Activated CD4-positive, alpha-beta T cell treated with anti-CD3 and anti-CD28 coated beads for 1 hour (primary cell): ENCODE measurements at places on chromosomes 12 and 14.

DNA sequence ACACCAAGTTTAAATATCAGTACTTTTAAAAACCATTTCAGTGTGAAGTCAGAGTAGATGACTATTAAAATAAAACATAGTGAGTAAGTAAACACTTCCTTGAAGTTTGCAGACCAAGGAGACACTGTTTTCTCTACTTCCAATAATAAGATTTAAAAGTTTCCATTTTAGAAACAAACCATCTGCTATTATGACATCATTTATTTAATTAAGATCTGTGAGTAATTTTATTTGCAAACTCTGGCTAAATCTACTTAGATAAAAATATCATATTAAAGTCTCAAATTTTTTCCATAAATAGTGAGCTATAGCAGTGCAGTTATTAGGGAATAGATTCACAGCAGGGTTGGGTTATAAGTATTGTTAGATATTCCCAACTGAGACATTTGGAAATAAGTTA lies 1267.0 kb upstream of the FLRT2 start:
- no peak for DNase-seq

GRCh38 chr12:47808574-47809365 lies 10.9 kb downstream of the HDAC7 start:
- no peak for DNase-seq

GRCh38 chr12:104276273-104277131 lies 27.0 kb upstream of the EID3 start:
- DNase-seq = no peak

DNA sequence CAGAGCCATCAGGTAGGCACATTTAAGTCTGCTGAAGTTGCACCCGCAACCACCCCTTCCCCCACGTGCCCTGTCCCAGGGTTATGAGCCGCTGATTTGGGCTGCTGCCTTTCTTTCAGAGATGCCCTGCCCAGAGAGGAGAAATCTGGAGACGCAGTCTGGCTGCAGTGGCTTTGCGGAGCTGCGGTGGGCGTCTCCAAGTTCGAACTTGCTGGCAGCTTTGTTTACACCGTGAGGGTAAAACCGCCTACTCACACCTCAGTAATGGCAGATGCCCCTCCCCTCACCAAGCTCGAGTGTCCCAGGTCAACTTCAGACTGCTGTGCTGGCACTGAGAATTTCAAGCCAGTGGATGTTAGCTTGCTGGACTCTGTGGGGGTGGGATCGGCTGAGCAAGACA lies 14.7 kb downstream of the PTCSC3 start:
- DNase-seq = no peak

DNA sequence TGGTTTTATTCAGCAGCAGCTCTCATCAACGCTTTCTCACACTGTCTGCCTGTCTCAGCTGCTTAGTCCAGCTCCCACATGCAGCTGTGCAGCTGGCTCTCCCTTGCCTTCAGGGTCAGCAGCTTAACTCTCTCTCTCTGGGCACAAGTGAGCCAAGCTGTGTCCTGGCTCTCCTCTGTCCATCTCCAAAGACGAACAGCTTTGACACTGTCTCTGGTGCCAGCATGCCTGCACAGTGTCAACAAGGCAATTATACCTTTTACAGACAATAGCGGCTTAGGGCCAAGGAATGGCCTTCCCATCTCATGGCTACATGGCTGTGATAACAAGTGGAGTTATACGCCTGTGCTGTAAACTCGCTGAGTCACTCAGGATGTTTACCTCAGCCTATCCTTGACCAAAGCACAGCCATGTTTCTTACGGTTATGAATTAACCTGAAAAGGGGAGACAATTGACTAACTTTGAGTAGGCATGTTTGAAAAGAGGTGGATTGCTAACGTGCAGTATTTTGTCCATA lies 38.4 kb upstream of the MANSC4 start:
- no peak for DNase-seq

DNA sequence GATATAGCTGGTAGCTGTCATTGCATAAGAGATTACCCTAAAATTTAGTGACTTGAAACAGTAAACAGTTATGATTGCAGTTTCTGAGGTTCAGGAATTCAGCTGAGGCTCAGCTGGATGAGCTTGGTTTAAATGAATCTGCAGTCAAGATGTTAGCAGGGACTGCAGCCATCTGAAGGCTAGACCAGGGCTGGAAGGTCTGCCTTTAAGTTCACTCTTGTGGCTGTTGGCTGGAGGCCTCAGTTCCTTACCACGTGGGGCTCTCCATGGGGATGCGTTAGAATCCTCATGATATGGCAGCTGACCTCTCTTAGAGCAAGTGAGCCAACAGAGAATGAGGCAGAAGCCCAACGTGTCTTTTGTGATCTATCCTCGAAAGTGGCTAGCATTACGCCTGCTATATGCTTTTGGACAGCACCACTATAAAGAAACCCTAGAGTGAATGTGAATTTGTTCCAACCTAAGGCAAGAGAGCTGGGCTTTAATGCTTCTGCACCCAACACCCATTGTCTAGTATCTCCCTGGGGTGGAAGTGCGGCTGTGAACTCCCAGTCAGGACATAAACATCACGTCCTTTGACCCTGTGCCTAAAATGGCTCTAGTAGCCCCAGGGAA lies 26.0 kb downstream of the HSPB8 start:
- no peak for DNase-seq

- no peak for DNase-seq
Observed at GRCh38 chr12:110732572-110732971, 10.1 kb downstream of the PPP1CC start.

DNA sequence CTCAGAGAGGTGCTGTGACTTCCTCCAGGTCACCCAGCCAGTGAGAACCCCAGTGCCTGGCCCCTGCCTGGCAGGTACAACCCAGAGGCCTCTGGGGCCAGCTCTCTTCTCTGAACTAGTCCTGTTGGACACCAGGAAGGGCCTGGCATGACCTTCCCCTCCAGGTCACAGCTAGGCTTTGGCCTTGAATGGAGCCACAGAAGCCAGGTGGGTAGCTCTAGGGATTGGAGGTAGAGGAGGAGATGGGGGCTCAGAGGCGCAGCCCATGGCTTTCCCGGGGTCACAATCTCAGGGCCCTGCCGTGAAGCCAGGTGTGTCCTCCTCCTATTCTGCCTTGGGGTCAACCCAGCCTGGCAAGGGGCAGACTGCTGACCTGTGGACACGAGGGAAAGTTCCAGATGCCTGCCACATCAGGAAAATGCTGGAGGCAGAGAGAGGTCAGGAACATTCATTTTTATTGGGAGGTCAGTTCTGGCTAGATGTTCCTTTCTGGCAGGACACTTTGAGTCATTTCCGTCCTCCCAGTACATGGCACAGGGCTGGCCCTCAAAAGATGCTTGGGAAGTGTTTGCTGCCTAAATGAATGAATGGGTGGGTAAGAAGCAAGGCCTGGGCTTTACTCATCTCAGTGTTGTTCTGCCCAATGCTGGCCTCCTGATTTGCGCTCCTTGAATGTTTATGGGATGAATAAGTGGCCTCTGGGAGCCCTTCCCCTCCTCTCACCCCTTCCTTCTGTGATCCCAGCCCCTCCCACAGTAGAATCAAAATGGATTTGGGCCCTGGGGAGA lies 25.4 kb downstream of the FAM222A start:
- DNase-seq = no peak

DNA sequence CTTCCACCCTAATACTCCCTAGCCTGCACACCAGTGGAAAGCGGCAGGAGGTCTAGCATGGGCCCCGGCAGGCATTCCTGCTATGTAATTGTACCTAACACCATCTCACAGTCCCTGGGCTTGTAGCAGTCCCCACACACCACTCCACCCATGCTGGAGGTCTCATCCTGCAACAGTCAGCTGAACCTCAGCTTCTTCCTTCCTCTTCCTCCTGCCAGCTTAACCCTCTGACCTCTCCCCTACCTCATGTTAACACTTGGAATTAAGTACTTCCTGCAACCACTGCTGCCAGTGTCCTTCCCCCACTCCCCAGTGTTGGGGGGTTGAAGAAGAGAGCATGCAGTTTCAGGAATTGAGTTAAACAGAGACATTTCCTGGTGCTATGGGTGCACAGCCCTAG lies 7.6 kb downstream of the ADCY4 start:
- no peak for DNase-seq

DNA sequence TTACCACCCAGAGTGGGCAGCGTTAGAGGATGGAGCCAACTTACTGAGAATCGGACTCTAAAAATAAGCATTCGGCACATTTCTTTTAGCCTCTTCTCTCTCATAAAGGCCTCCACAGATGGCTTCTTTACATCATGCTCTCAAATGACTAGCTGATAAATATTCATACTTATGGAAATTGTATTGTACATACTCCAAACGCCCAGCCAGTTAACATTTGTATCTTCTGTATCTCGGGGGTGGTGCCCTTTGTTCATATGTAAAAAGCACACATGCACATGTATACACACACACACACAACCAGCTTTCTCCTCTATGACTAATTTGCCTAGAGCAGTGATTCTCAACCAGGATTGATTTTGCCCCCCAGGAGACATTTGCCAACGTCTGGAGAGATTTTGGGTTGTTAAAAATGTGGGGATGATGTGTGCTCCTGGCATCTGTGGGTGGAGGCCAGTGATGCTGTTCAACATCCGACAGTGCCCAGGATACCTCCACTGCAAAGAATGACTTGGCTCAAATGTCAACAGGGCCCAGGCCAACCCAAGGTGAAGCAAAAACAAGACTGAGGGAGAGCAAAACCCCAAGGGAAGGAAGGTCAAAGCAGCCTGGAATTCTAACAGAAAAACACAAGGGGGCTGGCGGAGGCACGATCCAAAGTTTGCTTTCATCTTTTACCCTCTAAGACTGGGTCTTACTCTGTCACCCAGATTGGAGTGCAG lies 15.2 kb upstream of the CDK2AP1 start:
- no peak for DNase-seq

DNA sequence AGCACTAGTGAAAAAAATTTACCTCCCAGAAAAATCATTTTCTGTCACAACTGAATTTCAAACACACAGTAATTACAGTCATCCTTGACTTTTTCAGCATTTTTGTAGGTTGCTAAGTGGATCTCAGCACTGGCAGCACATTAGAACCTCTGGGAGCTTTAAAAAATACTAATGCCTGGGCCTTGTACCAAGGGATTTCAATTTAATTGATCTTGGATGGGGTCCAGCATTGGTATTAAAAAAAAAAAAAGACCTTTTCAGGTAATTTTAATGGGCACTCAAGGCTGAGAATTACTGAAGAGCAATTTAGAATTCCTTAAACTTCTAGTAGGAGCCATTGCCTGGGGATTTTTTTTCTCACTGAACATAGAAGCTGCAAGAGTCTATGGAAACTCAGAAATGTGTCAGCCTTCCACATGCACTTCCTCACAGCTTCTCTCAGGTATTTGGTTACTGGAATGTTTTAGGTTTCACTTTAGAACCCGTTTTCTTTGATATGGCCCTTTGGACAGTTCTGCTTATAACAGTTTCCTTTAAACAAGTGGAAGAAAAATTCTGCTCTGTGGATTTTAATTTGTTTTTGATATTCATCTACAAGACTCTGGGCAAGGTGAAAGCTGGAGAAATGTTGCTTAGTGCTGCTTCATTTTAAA lies 88.5 kb upstream of the DACT1 start:
- no peak for DNase-seq

DNA sequence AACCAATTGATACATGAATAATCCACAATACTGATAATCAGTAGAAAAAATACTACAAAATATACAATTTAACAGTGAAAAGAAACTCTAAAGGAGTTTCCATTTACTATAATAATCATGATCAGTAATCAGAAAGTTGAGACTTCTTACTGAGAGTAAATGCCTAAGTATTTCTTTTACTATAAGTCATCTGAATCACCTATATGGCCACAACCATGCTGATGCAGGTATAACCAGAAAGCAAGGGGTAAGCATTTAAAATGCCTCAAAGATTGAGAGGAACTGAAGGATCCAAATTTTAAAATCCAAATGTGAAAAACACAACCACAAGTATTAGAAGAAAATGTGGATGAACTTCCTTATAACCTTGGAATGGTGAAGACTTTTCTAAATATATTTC lies 23.4 kb downstream of the CDK17 start:
- DNase-seq = no peak

DNA sequence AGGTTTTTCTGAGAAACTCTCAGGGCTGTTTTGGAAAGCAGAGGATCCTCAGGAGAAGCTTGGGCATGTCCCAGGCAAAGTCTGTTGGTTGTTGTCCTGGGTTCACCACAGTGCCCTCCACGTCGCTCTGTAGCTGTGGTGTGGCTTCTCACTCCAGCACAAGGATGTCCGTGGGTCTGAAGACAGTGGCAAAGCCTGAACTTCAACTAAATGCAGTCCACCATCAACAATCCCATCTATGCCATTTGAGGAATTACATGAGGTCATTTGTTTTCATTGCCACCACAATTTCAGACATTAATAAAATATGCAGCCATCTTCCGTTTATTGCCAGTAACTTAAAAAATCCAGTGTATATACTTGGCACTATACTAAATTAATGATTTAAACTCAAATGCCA lies 272.1 kb downstream of the LRIG3 start:
- DNase-seq = no peak

- no peak for DNase-seq
Observed at GRCh38 chr14:79587875-79588274, 623.4 kb downstream of the DIO2 start.

- no peak for DNase-seq
Observed at GRCh38 chr14:79514700-79515099, 696.6 kb downstream of the DIO2 start.

DNA sequence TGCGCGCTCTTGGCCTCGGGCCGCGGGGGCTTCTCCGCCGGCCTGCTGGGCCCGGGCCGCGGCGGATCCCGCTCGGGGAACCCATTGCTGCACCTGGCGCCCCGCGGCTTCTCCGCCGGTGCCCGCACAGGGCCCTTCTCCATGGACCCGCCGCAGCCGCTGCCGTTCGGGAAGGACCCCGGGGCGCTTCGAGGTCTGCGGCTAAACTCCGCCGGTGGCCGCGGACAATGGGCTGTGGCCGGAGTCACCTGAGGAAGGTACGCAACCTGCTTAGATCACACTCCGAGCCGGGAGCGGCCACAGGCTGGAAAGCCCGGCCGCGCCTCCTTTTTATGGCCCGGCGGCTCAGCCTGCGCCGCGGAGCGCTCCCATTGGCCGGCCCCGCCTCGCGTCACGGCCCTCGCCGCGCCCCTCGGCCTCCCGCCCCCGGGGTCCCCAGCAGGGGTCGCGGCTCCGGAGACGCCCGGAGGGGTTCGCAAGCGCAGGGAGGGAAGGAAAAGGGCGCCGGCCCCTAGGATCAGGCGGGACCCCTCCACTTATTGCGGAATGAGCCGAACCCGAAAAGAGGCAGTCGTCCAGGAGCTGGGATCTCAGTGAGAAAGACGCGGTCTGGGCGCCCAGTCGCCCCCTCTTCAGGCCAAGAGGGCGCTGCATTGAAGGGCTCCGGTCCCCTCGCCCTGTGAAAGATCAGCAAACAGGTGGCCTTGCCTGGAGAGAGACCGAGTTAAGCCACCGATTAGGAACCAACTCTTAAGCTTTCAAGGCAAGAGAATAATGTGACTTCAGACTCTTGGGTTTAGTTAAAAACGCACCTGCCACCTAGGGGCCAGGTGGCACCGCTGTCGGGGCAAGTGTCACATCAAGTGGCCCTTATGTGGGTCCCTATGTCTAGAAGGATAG lies at the start of gene GCH1:
TSS of gene GCH1 (minus strand) at position 306 of the 900 bp plus-strand sequence. CDS start at position 143, 163 bp downstream.
- peak; percentile 70 for DNase-seq

DNA sequence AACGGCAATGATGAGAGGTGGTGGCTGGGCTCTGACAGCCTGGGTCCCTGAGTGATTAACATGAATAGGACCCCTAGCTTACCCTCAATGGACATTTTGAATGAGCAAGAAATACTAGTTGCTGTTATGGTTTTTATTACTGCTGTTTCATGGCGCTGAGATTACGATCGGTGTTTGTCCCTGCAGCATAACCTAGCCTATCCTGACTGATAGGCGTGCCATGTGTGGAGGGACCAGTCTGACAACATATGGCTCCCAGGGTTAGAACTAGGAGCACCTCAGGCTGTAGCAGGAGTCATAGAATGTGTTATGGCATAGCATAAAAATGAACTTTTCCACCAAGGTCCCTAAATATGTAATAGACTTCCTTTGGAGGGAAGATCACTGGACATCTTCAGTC lies 137.5 kb upstream of the HIF1A start:
- no peak for DNase-seq
